Muscle of arm (tissue), 14 donors: ENCODE measurements at places on chromosomes 4 and X.

GRCh38 chr4:173420324-173420752, 21.4 kb upstream of the SCRG1 start:
- DNase-seq, result no peak

DNA sequence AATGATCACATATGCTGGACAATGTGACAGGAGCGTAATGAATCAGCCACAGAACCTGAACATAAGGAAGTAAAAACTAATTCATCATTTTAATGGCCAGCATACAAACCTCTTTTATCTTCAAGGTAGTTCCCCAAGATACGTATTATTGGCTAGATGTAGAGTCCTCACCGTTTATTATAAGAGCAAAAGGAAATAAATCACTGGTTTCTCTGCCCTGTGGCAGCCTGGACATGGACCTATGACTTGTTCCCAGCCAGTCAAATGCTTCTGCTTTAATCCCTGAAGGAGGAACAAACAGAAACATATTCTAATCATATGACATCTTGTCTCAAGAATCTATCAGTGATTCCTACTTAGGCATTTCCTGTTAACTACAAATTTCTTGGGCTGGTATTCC, 86.8 kb upstream of the FAM241A start:
- no peak for DNase-seq

DNA sequence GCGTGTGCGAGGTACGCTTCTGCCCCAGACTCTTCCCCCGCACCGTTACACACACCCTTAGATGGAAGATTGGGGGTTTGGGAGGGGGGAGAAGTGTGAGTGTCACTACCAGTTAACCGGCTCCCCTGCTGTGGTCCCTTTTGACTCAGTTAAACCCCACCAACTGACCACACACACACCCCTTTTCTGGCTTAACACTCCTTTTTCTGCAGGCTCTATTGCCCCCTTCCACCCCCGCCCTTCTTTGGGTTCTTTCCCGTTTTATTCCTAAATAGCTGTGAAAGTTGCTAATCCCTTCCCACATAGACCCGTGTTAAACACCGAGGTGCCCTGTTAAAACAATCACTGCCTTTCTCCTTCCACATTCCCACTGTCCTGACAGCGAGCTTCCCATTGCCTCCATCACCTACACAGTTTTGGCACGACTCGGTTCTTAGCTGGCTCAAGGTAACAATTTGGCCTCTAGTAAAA, 3.7 kb upstream of the NR3C2 start:
- peak; percentile 41 for DNase-seq

DNA sequence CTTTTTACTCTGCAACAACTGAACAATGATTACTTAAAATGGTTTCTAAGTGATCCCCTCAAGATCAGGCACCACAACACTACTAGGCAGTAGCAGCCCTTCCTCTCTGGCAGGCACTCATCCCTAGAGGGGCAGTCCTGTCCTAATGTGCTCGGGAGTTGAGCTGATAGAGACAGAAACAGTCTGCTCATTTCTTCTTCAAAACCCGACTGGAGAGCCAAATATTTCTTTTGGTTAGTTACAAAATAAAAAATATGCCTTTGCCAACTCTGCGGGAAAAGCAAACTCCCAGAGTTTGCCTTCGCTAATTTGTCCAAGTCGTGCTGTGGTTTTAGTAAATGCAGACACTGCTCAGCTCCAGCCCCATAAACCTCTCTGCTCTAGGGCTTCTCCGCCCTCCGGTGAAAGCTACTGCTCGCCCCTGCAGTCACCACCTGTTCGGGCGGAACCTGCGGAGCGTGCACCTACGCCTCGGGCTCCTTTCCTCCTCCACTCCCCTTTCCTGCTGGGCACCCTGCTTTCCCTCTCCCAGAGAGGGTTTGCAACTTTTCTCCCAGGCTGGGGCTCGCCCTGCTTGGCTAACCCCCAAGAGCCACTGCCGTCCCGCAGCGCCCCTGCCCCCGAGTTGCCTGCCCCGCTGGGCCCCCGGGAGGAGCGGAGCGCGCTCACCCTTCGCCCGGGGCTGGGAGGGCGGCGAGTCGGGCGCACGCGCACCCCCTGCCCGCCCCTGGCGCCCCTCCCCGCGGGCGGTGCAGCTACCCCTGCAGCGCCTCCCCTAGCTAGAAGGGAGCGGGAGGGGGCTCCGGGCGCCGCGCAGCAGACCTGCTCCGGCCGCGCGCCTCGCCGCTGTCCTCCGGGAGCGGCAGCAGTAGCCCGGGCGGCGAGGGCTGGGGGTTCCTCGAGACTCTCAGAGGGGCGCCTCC, at the start of gene NPNT:
Gene NPNT, plus strand, starts transcription at position 812 of the 923 bp plus-strand sequence. CDS start 182 bp downstream, outside the sequence.
- peak; percentile 12 for DNase-seq

GRCh38 chrX:126770179-126770578, 49.4 kb upstream of the PRR32 start:
- no peak for DNase-seq

DNA sequence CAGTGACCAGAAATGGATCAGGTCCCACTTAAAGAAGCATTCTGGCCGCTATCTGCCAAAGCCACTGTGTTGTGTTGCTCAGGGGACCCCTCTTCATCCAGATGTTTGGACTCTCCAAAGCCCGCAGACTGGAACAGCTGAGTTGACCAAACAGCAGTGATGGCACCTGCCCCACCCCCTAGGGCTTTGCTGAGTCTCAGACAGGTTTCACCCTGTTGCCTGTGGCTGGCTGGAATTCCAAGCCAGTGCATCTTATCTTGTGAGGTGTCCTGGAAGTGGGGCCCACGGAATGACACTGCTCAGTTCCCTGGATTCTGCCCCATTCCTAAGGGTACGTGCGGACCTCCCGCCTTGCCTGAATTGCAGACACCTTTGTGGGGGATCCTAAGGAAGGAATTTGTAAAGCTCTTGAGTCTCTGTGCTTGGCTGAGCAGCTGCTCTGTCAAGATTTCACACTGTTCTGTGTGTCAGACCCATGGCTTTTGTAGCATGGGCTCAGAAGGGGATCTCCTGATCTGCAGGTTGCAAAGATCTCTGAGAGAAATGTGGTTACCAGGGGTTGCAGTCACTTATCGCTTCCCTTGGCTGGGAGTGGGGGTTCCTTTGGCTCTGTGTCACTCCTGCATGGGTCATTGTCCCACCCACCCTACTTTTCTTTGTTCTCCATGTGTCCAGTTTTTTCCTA, 1707.9 kb upstream of the PCDH10 start:
- no peak for DNase-seq

- DNase-seq, result no peak
Observed at GRCh38 chrX:2748171-2748814, 3.5 kb upstream of the XG start.

- DNase-seq, result no peak
Observed at GRCh38 chrX:17377091-17377717, 2.2 kb downstream of the NHS start.

- DNase-seq, result no peak
Observed at GRCh38 chr4:114028071-114028470, 48.6 kb upstream of the ARSJ start.

DNA sequence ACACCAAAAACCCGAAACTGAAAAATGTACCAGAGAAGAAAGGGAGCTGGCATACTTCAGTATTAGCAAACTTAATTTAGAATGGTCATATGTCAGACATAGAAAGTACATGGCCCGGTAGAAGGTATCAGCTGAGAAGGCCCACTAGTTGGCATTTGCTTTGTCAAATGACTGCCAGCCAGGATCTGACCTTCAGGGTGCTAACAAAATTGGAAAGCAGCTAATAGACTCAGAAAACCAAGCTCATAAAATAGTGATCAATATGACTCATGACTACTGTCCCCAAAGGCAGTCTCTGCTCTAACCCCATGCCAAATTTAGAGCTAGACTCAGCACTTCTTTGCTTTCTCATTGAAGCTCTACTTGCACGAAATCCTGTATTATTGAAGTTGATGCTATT, 342.7 kb downstream of the PDGFC start:
- no peak for DNase-seq

- DNase-seq, result no peak
Observed at GRCh38 chr4:41525129-41525528, 12.8 kb upstream of the LIMCH1 start.

DNA sequence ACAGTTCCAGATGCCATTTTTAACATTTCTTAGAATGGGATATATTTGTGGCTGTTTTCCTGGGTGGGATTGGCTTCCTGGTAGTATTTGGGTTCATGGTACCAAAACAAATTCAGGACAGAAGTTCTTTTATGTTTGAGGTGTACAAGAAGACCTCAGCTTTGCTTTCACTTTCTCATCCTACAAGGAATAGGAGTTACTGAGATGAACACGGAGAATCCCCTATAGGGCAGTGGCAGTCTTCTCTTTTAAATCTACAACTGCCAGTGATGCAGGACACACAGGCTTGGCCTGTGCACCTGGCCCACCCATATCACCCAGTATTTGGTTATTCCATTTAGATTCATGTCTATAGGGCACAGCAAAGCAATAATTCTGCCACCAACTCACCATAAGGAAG, 35.2 kb downstream of the SLC10A7 start:
- no peak for DNase-seq
